ENCODE measurements at places on chromosomes 7 and 10.

GRCh38 chr10:71779641-71780040 lies 6.3 kb upstream of the VSIR start:
- no peak for DNase-seq

GRCh38 chr7:25802473-25802872 lies 349.5 kb upstream of the NFE2L3 start:
- DNase-seq: no peak

DNA sequence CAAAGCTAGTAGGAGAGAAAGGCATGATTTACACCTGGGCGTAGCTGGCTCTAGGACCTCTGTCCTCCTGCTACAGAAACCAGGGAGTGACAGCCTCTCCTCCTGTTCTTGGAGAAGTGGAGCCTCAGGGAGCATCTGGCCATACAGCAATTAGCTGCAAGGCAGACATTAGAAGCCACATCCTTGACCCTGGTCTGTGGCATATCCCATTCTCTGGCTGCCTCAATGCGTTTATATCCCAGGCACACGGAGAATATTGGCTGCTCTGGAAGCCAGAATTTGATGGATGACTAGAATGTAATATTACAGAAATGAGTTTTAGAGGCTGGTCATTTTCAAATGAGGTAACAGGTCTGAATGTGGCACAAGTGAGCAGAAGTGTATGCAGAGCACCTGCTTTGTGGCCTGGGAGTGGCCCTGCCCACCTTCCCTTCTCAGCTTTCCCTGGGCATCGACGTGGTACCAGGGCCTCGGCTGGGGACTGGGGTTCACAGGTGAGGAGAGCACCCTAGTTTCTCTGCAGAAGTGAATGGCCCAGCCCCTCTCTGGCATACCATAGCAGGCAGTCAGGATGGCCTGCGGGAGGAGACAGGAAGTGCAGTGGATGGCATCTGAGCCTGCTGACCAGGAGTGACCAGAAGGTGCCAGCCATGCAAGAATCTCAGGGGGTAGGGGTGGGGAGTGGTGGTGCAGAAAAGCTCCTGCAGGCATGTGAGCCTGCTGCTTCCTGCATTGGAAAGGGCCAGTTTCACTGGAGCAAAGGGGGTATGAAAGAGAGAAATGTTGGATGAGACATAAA lies 367.2 kb upstream of the ZNF32 start:
- no peak for DNase-seq

GRCh38 chr7:16926283-16926682 lies 44.5 kb upstream of the AGR3 start:
- DNase-seq: no peak

- no peak for DNase-seq
These were observed 1159.0 kb downstream of the TYW1 start for GRCh38 chr7:68155676-68156075.

- no peak for DNase-seq
These were observed 21.6 kb upstream of the ASL start for GRCh38 chr7:66054063-66054462.

DNA sequence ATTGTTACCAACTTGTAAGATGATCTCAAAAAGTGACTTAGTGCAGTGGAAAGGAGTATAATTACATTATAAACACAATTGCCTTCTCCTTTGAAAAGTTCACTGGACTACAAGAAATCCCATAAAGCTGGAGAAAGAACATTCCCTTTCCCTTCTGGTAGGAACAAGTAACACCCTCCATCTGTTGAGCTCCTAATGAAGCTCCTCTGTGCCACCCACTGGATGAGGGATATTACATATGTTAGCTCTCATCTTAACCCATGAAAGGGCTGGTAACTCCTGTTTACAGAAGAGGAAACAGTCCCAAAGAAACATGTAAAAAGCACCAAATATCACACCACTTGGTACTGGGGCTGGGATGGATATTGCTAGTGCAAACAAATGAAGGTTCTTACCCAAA lies 8.1 kb downstream of the PGAM1 start:
- DNase-seq: no peak

GRCh38 chr7:82840061-82840460 lies 322.6 kb downstream of the PCLO start:
- no peak for DNase-seq

- DNase-seq: no peak
These were observed 19.0 kb upstream of the DGKI start for GRCh38 chr7:137865764-137866163.

- no peak for DNase-seq
These were observed 166.2 kb upstream of the PRR15 start for GRCh38 chr7:29397398-29397797.

DNA sequence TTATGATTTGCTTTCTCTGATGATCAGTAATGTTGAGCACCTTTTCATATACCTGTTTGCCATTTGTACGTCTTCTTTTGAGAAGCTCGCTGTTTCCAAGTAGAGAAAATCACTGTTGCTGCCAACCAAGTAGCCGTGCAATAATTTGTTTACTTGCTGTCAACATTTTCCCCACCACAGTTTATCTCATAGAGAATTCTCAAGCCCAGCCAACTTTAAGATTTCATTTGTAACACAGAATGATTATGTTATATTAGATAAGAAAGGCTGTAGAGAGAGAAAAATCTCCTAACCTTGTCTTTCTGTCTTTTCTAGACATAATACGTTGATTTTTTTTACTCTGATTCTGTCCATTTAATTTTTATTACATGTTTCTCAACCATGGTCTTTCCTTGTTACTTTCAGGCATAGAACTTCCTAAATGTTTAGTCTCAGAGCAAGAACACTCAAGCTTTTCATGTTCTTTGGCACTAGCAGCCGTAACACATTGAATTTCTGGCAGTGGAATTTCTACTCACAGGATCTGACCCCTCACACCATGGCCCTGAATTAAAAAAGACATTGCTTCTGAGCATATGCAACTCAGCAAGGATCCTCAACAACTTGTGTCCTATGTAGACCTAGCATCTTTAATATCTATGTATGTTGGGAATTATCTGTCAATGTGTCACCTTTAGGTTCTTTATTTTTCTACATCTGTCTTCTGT lies 23.1 kb downstream of the RPA3 start:
- no peak for DNase-seq

DNA sequence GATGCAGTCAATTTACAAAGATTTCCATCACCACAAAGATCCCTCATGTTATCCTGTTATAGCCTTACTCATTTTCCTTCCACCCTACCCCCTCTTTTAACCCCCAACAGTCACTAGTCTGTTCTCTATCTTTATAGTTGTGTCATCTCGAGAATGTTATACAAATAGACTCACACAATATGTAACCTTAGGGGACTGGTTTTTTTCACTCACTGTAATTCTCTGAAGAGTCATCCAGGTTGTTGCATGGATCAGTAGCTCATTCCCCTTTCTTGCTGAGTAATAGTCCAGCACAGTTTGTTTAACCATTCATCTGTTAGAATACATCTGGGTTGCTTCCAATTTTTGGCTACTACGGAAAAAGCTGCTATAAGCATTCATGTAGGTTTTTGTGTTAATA lies 121.1 kb upstream of the PDE1C start:
- no peak for DNase-seq

DNA sequence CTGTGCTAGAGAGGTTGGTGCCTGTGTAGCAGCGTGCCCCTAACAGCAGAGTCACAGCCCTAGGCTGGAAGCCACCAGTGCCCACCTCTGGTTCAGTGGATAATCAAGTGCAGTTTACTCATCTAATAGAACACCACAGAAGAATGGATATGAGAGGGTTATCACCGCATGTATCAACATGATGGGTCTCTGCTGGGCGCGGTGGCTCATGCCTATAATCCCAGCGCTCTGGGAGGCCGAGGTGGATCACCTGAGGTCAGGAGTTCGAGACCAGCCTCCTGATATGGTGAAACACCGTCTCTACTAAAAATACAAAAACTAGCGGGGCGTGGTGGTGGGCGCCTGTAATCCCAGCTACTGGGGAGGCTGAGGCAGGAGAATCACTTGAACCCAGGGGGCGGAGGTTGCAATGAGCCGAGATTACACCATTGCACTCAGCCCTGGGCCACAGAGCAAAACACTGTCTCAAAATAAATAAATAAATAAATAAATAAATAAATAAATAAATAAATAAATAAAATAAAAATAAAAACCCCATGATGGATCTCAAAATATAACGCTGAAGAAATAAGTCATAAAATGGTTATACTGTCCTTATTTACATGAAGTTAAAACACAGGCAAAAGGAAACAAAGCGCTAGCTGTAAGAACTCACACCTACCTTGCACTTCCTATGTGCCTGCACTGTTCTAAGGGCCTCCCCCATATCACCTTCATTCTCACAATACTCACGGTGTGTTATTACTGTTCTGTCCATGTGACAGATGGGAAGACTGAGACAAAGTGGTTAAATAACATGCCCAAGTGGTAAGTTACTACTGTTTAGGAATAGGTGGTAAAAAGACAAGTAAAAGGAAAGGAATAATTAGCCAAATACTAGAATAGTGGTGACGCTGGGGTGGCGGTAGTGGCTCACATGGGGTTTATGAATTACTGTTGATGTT lies 70.9 kb downstream of the AMZ1 start:
- no peak for DNase-seq

DNA sequence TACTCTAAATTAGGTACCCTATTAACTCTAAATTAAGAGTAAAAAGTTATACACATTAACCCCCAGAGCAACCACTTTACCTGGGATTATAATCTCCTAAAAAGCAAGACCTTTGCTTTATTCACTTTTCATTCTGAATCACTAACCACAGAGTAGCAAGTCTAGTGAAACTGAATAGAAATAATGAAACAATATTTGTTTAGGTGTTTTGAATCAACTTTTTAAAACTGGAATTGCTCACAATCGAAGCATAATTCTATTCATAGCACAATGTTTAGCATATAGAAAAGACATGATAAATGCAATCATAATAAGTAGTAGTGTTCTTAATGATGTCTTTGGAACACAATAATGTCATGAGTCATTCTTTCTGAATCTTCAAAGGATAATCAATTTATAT lies 37.0 kb upstream of the CASD1 start:
- DNase-seq: no peak

GRCh38 chr7:79452032-79452494 lies 1.4 kb downstream of the MAGI2 start:
- no peak for DNase-seq

- no peak for DNase-seq
These were observed 101.5 kb upstream of the RAB11FIP2 start for GRCh38 chr10:118148247-118148646.

GRCh38 chr7:140267381-140268226 lies 90.8 kb upstream of the KDM7A start:
- DNase-seq: no peak

- no peak for DNase-seq
These were observed 2.7 kb downstream of the SEMA3A start for GRCh38 chr7:84191842-84192241.

- DNase-seq: no peak
These were observed 21.9 kb upstream of the DPYSL4 start for GRCh38 chr10:132164761-132165278.

DNA sequence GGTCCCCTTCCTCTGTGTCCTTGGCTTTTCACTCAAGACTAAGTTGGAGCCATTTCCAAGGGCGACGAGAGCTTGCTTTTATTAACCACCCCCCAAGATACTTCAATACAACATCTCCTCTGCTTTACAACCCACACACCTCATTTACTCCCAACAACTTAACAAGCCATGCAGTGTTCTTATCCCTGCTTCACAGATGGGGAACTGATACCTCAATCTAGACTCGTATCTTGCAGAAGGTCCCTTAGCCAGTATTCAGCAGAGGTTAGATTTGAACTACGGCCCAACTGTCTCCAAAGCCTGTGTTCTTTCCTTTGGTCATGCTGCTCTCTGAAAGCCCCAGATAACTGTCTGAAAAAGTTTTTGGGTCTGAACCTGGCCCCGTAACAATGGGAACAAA lies 444.8 kb downstream of the GRID1 start:
- DNase-seq: no peak

DNA sequence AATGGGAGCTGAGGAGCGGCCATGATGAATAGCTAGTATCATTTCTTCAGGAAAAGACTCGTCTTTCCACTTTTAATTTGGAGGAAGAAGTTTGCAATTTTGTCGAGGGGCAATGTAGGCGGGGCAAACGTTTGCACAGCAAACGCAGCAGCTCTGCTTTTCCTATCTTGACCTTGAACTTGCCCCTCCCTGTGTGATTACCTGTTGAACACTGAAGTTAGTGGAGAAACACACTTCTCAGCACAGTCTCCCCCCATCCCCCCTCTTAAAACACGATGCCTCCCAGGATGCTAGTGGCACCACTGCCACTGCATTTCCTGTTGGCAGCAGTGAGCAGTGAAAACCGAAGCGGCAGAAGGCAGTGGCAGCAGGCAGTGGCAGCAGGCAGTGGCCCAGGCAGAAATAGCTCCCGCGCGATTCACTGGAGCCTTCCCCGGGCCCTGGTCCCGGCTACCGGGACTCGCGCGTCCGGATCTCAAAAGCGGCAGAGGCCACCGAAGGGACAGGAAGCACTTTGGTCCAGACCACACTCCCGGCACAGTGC lies at the start of gene EPDR1:
Gene EPDR1, plus strand, starts transcription at position 336 of the 544 bp plus-strand sequence. CDS start 300 bp downstream, outside the sequence.
- DNase-seq: no peak

- DNase-seq: no peak
These were observed 4.0 kb upstream of the LGI1 start for GRCh38 chr10:93753621-93754250.

- DNase-seq: no peak
These were observed 116.2 kb downstream of the AVL9 start for GRCh38 chr7:32611201-32612099.

DNA sequence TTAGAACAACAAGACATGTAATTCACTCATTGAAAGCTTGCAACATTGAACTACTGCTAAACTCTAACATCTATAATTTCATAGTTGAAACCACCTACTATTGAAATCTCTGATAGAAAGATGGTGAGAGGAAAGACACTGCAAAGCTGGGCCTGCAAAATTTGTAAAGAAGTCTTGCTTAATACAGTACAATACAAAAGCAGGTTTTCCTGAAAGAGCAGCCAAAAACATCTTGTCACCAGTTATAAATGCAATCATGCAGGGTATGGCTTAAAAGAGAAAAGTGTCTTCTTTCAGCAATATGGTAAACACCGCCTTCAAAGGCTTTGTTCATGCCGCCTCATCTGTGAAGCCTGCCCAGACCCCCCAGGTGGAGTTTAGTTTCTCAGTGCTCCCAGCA lies 109.2 kb downstream of the ANK3 start:
- DNase-seq: no peak

DNA sequence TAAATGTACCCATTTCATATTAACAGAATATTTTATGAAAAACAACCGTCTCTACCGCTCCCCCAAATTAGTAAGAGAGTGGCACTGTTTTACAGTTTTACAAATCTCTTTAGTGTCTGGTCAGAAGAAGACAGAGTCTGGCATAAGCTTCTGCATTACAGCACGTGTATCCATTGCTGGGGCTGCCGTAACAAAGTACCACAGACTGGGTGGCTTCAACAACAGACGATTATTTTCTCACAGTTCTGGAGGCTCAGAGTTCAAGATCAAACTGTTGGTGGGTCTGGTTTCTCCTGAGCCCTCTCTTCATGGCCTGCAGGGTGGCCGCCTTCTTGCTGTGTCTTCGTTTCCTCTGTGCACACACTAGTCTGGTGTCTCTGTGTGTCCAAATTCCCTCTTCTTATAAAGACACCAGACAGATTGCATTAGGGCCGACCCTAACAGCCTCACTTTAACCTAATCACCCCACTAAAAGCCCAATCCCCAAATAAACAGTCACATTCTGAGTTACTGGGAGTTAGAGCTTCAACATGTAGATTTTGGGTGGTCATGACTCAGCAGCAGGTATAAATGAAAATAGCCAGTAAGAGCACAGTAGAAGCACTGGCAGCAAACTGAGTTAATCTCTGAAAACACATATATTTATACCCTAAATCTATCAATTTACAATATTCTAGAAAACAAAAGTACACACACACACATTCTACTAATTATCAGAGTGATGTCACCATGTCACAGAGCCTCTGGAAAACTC lies 4.0 kb upstream of the SPOCK2 start:
- DNase-seq: no peak

GRCh38 chr10:16949816-16950215 lies 132.6 kb upstream of the RSU1 start:
- no peak for DNase-seq

Data from stimulated activated CD4-positive, alpha-beta T cell treated with anti-CD3 and anti-CD28 coated beads, TNF-alpha, amount 100 ng/mL, for 48 hours (primary cell).